ENCODE measurements at places on chromosomes 4 and X.

DNA sequence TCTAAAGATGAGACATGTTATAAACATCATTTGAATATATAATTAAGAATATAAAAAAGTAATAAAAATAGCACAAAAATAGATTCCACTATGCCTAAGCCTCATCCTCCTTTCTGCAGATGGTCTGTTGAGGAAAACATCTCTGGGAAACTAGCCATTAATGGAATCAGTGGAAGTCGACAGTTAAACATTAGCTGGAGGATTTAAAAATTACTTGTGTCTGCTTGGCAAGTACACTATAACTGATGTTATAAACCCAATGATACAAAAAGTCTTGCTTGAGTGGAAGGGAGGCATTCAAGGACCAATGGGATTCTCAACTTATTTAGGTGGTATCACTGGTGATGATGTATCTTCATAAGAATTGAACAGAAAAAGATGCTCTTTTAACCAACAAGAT is 1598.3 kb downstream of the PCDH18 start:
- no peak for DNase-seq

DNA sequence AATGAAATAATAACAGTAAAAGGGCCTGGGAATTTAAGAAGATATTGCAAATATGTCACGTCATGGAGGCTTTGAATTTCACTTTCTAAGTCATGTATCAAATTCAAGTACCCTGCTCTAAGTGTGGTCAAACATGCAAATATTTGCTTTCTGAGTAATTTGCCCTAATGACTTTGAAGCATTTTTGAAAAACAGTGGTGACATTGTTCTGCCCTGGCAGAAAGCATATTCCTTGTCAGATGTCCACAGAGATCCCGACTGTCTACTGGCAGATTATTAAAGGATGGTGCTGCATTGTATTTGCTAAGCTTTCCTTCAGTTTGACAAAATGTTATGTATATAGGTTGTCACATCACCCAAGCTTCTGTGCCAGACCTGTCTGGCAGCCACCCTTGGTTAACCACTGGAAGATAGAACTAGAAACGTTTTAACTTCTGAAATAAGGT is 92.5 kb downstream of the ANK2 start:
- no peak for DNase-seq

DNA sequence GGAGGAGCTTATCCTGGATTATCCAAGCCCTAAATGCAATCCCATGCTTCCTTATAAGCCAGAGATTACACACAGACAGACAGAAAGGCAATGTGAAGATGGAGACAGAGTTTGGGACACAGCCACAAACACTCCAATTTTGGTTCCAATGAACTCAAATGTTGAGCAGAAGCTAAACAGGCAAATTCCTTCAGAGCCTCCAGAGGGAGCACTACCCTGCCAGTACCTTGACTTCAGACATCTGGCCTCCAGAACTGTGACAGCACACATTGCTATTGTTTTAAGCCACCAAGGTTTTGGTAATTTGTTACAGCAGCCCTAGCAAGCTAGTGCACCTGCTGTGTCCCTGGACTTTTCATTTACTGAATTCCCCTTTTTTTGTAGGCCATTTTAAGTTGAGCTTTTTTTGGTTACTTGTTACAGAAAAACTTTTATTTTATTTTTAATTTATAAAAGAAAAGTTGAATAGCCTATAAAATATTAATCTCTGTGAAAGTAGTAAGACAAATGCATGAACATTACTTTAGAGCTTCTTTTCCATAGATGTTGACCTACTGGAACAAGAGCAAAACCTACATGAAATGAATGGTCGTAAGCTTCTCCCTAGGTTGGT is 33.4 kb upstream of the SRD5A3 start:
- peak; percentile 53 for DNase-seq

GRCh38 chr4:149801416-149801815 is 14.2 kb downstream of the IQCM start:
- DNase-seq: no peak

DNA sequence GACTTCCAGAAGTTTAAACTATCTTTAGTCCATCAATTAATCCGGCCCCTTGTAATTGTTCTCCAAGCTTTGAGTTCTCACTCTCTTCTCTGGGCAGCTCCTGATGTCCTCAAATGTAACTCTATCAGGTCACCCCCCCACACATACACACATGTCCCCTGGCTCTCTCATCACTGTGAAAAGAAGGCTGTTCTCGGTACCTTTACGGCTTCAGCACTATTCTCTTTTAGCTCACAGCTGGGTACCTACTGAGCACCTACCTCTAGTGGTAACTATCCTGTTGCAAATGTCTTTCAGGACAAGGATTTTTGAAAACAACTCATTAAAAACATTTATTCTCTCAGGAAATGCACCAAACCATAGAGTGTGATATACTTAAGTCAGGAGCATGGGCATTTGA is 115.4 kb downstream of the IQCM start:
- no peak for DNase-seq

DNA sequence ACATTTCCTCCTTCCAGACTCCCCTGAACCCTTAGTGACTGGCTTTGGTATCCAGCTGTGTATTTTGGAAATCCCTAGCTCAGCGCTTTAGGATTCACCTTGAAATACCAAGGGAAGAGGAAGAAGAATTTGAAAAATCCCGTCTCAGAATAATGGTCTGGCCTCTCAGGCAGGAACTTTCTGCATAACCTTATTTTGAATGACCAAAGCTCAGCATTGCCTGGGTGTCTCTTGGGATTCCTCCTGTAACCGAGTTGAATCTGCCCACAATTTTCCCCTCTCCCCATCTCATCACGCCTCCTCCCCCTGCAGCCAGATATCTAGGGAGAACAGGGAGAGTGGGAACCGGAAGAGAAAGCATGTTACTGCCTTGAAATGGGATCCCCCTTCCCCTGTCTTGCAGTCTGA is 116.2 kb downstream of the SMIM20 start:
- no peak for DNase-seq

- DNase-seq: no peak
Measured at GRCh38 chr4:12304905-12305304, 876.2 kb upstream of the HS3ST1 start.

- DNase-seq: no peak
Measured at GRCh38 chr4:188329521-188329920, 190.3 kb downstream of the TRIML1 start.
